ENCODE measurements at places on chromosomes 6 and 20.

GRCh38 chr20:4101271-4101670 is 85.9 kb upstream of the RNF24 start:
- DNase-seq: no peak

- no peak for DNase-seq
Measured at GRCh38 chr6:11631539-11631938, 94.0 kb downstream of the TMEM170B start.

DNA sequence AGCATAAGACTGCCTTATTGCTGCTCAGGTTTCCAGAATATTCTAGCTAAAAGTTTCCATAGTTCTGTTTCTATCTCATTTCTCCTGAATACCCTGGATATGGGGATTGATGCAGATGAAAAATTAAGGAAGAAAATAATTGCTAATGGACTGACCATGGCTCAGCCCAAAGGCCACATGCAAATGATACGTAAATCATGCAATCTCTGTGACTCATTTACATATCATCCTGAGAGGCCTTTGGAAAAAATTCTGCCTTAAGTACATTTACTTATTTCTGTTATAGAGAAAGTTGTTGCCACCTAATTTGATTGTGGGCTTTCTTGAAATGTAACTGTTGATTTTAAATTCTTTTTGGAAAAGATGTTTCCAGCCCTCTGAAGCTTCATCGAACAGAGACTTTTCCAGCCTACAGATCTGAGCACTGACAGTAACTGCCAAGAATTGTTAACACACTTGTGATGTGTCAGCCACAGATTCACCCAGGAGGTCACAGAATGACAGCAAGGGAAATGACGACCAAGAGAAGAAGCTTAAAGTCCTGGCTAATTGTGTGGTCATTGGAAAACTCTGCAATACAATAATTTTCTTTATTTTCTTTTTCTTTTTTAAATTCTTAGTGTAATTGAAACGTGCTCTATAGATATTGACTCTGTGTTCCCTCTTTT is 174.8 kb downstream of the DOK5 start:
- DNase-seq: no peak

GRCh38 chr6:165321555-165322145 is 12.2 kb upstream of the C6orf118 start:
- DNase-seq: no peak
